ENCODE measurements at places on chromosomes 7 and 10.

- no peak for DNase-seq
Measured at GRCh38 chr7:2554661-2555111, 638 bp downstream of the BRAT1 start.

DNA sequence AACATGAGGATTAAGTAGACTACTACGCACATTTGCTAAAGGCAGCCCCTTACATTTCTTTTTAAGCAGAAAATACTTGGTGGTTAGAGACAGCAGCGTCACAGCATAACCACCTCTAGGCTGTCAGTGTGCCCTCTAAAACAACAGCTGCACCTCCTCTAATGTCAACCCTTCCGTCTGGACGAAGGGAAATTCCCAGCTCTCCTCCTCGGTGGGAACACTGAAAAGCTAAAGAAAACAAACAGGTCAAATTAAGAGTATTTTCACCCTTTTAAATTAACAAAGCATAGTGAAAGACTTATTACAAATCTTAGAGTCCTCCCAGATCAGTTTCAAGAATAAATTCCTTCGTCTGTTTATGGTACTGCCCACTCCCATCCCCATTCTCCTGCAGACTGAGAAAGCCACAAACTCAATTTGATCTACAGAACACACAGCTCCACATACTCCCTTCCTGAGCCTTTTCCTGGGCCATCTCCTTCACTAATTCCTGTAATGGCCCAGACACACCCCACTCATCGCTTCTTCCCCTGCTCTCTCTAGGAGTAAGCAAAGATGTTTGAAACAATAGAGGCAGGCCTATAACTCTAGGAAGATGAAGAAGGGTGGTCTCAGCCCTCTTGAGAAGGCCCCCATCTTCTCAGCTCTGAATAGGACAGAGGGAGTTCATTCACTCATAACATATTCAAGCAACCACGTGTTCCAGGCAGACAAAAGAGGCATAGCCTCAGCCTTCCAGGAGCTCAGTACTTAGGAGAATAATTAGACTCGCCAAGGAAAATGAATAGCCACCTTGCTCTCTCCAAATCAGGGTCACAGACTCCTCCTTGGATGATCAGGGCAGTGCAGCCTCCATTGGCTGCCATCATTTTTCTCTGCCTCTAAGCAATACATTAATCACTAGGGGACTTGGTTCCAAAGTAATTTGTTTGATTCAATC is 47.5 kb upstream of the HNRNPH3 start:
- no peak for DNase-seq

- no peak for DNase-seq
Measured at GRCh38 chr7:155439311-155440017, 18.5 kb upstream of the EN2 start.

- DNase-seq: no peak
Measured at GRCh38 chr7:73366127-73366526, 38.2 kb downstream of the FKBP6 start.

DNA sequence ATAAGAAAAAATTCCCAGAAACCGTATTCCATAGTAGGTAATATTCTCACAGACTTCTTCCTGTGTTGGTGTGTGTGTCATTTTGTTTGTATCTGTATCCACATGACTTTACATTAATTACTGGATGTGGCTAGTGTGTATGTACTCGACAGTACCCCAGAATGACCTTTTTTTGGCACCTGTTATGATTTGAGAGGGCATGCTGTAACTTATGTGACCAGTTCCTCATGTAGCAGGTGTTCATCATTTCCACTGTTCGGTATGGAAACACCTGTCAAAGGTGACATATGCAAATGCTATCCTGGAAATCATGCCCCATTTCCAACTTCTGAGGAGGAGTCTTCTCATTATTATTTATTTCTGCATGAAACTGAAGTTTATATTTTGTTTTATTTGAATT is 89.3 kb downstream of the ZMYND11 start:
- no peak for DNase-seq

Measured in thyroid gland (tissue), 4 donors.